ENCODE measurements at places on chromosomes 4 and X. TPM values are rescaled to one million over a fixed set of nuclear protein-coding genes. Genes with fewer than 3 reads are reported as not detected.

Gene KLF8
- 5.4 TPM for total RNA-seq

DNA sequence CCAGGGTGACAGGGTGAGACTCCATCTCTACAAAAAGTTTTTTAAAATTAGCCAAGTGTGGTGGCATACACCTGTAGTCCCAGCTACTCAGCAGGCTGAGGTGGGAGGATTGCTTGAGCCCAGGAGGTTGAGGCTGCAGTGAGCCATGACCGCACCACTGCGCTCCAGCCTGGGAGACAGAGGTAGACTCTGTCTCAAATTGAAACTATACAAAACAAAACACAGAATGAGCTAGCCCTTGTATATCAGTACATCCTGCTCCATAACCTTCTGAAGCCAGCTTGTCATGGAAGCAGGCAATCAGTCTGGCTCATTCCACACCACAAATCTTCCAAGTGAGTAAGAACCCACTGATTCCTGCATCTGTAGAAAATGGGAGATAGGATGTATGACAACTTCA, 49.0 kb downstream of the CD99L2 start:
- DNase-seq, result no peak

DNA sequence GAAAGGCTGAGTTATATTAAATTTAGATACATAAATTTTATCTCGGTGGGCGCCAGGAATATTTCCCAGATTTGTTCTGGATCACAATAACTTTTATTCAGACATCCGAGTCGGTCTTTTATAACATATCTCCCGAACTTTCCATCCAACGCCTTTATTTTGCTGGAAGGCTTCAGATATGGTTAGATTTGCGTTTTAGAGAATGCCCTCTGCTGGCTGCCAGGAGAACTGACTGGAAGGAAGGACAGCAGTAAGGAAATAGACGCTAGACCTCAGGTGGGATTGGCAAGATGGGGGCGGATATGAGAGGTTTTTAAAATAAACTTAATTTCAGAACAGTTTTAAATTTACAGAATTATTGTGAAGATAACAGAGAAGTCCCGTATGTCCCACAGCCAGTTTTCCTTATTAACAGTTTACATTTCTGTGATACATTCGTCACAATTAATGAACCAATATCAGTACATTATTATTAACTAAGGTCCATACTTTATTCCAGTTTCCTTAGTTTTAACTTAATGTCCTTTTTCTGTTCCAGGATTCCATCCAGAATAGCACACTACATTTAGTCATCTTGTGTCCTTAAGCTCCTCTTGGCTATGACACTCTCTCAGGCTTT, 4.6 kb upstream of the KANTR start:
- peak; percentile 55 for DNase-seq

DNA sequence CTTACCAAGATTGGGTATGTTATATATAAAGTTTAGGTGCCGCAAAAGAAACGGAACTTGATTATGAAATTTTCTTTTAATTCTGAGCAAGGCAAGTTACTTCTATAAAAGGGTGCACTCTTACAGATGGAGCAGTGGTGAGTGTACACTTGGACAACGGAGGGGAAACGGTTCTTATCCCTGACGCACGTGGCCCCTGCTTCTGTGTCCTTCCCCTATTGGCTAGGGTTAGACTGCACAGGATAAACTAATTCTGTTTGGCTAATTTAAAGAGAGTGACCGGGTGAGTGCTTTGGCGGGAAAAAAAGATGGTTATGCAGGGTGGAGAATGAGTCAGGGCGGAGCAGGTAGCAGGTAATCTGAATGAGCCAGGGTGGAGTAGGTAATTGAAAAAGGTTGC, 149.5 kb downstream of the GC start:
- DNase-seq, result no peak

GRCh38 chr4:20127626-20128025, 124.1 kb upstream of the SLIT2 start:
- DNase-seq, result no peak

Gene FREM3
- not detected for total RNA-seq

DNA sequence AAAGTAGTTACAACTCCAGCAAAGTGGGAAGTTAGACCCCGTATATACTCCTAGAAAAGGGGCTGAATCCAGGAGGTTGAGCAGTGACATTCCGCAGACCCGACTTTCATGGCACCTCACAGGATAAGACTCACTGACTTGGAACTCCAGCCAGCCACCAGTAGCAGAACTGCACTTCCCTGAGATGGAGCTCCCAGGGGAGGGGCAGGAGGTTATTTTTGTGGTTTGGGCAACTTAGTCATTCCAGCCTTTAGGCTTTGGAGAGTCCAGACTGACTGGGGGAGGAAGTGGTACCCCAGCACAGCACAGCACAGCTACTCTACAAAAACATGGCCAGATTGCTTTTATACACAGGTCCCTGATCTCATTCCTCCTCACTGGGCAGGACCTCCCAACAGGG, 319.1 kb downstream of the PCDH19 start:
- DNase-seq, result no peak

GRCh38 chrX:11724122-11725017, 33.7 kb upstream of the MSL3 start:
- DNase-seq, result peak; percentile 18

DNA sequence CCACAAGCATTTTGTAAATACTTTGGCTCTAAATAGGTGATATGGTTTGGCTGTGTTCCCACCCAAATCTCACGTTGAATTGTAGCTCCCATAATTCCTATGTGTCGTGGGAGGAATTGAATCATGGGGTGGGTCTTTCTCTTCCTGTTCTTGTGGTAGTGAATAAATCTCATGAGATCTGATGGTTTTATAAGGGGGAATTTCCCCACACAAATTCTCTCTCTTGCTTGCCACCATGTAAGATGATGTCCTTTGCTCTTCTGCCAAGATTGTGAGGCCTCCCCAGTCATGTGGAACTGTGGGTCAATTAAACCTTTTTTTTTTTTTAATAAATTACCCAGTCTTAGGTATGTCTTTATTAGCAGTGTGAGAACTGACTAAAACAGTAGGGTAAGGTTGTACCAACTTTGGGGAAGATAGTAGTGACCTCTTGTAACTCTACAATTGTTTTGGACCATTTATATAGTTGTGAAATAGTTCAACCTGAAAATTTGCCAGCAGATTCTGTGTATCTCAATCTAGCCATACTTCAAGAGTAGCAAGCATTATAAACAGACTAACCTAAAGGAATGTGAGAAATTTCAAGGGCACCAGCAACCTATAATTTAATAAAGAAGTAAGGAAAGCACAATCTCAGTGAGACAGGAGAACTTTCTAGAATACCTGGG, 727.8 kb downstream of the GRID2 start:
- no peak for DNase-seq

- DNase-seq, result no peak
Measured at GRCh38 chrX:68901519-68901918, 72.7 kb downstream of the EFNB1 start.

Gene ATOH1
- total RNA-seq, result not detected

Gene SERPINA7
- not detected for total RNA-seq

DNA sequence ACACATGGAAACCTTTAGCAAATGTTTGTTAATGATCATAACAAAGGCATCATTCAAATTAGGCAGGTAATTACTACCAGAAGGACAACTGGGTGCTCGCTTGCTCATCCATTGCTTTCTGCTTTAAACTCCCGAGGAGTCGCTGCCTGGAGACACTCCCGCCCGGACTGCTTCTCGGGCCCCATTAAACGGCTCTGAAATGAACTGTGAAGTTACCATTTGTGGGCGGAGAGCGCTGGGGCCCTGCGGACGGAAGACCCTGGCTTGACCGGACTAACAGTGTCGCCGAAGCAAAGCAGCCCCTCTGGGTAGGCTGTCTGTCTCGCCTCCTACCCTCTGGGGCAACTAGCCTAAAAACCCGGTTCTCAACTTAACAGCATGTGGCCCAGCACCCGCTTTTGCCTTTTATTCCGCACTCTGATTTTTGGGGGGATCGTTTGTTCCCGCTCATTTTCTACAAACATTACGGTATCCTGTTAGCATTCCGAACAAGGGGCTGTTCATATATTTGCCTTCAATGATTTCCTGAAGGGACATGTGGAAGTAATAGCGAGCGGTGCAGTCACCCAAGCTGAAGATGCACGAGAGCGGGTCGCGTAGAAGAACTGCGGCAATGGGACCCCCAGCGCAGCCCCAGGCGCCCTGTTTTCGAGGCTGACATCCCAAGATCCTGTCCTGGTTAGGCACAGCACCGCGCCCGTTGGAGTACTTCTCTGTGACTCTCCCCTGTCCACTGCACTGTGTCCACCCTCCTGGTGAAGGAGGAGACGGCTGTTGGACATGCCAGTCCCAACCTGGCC, 1.6 kb upstream of the PDGFRA start:
- DNase-seq, result peak; percentile 12

GRCh38 chr4:85446141-85446861, 28.6 kb upstream of the ARHGAP24 start:
- no peak for DNase-seq

Gene RADX
- 9.3 TPM for total RNA-seq

DNA sequence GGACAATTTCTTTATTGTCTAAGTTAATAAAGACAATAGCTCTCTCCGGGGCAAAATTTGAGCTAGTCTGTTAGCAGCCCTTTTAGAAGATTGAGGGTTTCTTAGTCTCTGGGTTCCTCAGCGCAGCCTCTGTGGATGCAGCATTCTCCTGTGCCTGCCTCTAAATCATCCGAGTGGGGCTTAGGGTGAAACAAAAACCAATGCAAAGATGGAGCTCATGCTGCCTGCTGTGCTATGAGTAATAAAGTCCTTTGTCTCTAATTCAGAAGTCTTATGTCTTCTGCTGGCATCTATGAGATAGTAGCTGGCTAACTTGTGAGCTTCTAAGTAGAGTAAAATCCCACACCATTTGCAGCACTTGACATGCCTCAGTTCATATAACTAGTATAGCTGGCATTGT, 67.9 kb downstream of the ANKRD50 start:
- no peak for DNase-seq

Gene STATH
- total RNA-seq, result not detected

- DNase-seq, result no peak
Measured at GRCh38 chr4:85393201-85393600, 81.7 kb upstream of the ARHGAP24 start.

DNA sequence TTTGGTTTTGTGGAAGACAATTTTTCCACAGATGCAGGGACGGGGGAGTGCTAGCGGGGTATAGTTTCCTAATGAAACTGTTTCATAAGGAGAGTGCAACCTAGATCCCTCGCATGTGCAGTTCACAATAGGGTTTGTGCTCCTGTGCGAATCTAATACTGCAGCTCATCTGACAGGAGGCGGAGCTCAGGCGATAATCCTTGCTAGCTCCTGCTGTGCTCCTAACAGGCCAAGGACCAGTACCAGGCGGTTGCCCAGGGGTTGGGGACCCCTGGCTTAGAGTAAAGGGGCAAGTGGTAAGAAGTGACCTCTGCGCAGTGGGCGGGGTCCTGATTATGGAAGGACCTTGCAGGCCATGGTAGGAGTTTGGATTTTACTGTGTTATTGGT, 3.8 kb downstream of the SCML1 start:
- no peak for DNase-seq

DNA sequence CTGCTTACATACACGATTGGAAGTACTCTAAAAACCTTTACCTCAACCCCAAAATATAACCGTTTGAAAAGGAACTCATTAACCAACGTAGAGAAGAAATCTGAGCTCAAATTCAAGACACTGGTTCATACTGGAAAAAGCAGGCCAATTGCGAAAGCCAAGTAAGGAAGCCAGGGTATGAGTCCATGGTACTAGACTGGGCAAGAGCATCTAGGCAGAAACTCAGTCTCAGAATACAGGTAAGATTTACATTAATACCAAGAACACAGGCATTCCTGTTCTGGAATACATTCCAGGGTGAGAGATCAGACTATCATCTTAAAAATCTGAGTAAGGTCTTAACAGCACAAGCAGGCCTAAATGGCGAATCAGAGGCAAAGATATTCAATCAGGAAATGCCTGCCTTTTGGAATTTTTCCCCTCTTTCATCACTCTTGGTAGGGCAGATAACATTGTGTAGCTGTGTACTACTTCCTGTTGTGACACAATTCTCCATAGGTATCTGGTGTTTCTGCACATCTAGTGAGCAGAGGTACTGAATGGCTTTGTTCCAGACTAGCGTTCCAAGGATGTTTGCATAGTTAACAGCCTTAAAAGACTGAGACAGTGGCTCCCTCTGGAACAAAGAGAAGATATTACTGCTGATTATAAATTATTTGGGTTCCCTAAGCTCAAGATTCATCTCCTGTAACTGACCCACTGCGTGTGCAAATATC, 311.3 kb downstream of the PCDH19 start:
- no peak for DNase-seq

Gene NSUN7
- 0.16 TPM for total RNA-seq

- peak; percentile 99 for DNase-seq
Measured at GRCh38 chrX:317424-318067, 1.1 kb downstream of the GTPBP6 start.

Gene ADGRL3
- not detected for total RNA-seq

- DNase-seq, result no peak
Measured at GRCh38 chrX:50206753-50207152, 2.2 kb downstream of the CCNB3 start.

- DNase-seq, result no peak
Measured at GRCh38 chr4:87188048-87188447, 32.4 kb downstream of the KLHL8 start.

DNA sequence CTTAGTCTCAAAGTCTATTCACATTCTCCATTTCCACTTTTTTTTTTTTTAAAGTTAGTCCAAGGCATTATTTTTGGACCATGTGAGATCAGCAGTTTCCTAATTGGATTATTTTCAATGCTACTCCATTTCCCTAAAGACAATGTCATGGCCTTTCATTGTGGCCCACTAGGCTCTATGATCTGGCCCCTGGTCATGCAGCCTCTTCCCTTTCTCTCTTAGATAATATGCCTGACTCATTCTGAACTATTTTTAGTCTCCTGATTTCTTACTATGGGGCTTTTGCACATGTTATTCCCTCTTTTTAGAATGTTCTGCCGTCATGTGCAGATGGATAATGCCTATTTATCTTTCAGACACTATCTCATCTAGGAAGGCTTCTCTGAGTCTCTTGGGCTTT, 157.3 kb downstream of the TMA16 start:
- DNase-seq, result no peak

DNA sequence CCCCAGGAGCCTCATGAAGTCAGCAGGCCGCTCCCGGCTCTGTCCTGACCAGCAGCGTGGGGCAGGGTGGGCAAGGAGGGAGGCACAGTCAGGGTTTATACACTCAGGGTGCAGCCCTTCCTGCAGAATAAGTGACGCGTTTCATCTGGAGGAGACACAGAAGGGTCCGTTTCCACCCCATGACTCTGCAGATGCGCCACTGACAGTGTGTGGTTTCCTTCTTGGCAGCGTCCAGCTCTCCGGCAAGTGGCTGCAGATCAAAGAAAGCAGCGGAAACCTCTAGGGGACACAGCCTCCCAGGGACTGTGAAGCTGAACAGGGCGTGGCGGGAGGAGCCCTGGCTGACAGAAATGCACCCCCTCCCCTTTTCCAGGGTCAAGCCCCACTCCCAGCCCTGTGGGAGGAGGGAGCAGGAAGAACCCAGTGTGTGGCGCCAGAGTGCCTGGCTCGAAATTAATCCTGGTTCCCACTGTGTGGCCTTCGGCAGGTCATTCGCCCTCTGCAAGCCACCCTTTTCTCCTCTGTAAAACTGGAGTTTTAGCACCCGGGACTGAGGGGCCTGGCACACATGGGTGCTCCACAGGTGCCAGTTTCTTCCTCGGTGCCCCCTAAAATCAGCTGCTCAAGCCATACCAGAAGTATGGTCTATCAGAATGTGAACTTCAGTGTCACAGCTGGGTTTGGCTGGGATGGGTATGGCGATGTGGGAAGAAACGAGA, 17.3 kb upstream of the TBC1D14 start:
- peak; percentile 49 for DNase-seq

GRCh38 chrX:110212299-110212698, 105.6 kb downstream of the AMMECR1 start:
- DNase-seq, result no peak

GRCh38 chr4:48191758-48192157, 57.7 kb upstream of the TXK start:
- DNase-seq, result no peak

- no peak for DNase-seq
Measured at GRCh38 chrX:133444952-133445831, 29.9 kb upstream of the GPC4 start.

Measured in activated CD4-positive, alpha-beta T cell treated with anti-CD3 and anti-CD28 coated beads for 36 hours (primary cell).